ENCODE measurements at places on chromosomes 3 and 15.

GRCh38 chr3:5136211-5136918, 14.3 kb downstream of the ARL8B start:
- no peak for DNase-seq

DNA sequence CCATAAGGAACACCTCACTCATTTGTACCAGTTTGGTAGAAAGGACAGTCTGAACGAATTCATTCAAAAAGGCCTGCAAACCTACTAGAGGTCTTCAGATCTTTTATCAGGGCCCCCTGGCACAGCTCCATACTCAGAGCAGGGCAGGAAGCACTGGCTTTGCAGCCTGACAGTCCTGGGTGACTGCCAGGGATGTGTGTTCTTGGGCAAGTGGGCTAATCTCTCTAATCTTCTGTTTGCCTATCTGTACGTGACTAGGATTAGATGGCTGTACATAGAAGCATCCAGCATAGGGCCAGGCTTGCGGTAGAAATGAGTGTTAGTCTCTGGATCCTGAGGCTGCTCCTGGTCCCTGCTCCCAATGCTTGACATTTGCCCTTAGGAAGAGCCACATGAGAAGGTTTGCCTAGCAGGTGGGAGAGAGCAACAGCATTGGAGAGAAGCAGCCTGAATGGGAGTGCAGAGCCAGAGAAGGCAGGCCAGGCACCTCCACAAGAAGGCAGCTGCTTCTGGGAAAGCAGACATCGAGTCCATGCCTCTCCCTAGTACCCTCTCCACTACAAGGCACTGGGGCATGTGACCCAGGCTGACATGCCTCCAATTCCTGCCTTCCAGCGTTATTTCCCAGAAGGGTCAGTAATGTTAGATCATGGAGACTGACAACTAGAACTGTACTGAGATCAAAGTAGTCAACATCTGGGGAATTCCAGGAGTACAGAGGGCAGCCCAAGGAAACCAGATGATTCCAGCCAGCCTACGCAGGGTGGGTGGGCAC, 1.0 kb upstream of the CXCR6 start:
- no peak for DNase-seq

GRCh38 chr15:31349233-31350141, 22.9 kb downstream of the KLF13 start:
- no peak for DNase-seq

GRCh38 chr3:101102678-101103296, 109.6 kb upstream of the ABI3BP start:
- no peak for DNase-seq

GRCh38 chr3:118675305-118675704, 359.3 kb downstream of the IGSF11 start:
- no peak for DNase-seq

GRCh38 chr3:41974223-41974622, 12.3 kb upstream of the ULK4 start:
- DNase-seq, result no peak
